ENCODE measurements at places on chromosomes 2 and 18. TPM values are rescaled to one million over a fixed set of nuclear protein-coding genes. Genes with fewer than 3 reads are reported as not detected.

Gene SPP2
- total RNA-seq, result not detected

Gene INSIG2
- total RNA-seq, result 12.2 TPM

Gene EVA1A
- total RNA-seq, result 50.7 TPM

Gene PLEK
- not detected for total RNA-seq

Gene FARSB
- total RNA-seq, result 19.8 TPM

Gene ABCG5
- not detected for total RNA-seq

Gene CPS1
- total RNA-seq, result 23.7 TPM

Gene SIX3
- not detected for total RNA-seq

Gene CCDC68
- 20.2 TPM for total RNA-seq

Gene ACMSD
- total RNA-seq, result not detected

Gene CFC1
- total RNA-seq, result not detected

Gene GLB1L
- total RNA-seq, result 11.8 TPM

Gene RUFY4
- total RNA-seq, result not detected

Gene GALNT13
- total RNA-seq, result 0.78 TPM

Gene TMEM131
- 14.2 TPM for total RNA-seq

Gene LCLAT1
- 17.8 TPM for total RNA-seq

Gene HOXD13
- total RNA-seq, result not detected

Gene HOXD1
- not detected for total RNA-seq

Gene CD207
- not detected for total RNA-seq

Gene LGALSL
- 17.7 TPM for total RNA-seq

Gene C2orf78
- total RNA-seq, result not detected

Gene GREB1L
- under 0.01 TPM for total RNA-seq

Gene KRTCAP3
- not detected for total RNA-seq

Gene IL1RL2
- total RNA-seq, result 0.88 TPM

Gene CNTNAP5
- total RNA-seq, result not detected

Gene KCNS3
- 1.4 TPM for total RNA-seq

Measured in epithelial cell of alveolus of lung (primary cell).